ENCODE measurements at places on chromosomes 2 and 18. TPM values are rescaled to one million over a fixed set of nuclear protein-coding genes. Genes with fewer than 3 reads are reported as not detected.

Gene BOLL
- polyA plus RNA-seq = not detected

Gene GLB1L
- polyA plus RNA-seq = 20.6 TPM

Gene HOXD8
- 182 TPM for polyA plus RNA-seq

- no peak for DNase-seq
These were observed 360.4 kb upstream of the KCNH7 start for GRCh38 chr2:163198972-163199371.

- no peak for DNase-seq
These were observed 87.9 kb downstream of the MEIS1 start for GRCh38 chr2:66522611-66523376.

Gene REG3G
- polyA plus RNA-seq = not detected

Gene TUBB8B
- 0.39 TPM for polyA plus RNA-seq

DNA sequence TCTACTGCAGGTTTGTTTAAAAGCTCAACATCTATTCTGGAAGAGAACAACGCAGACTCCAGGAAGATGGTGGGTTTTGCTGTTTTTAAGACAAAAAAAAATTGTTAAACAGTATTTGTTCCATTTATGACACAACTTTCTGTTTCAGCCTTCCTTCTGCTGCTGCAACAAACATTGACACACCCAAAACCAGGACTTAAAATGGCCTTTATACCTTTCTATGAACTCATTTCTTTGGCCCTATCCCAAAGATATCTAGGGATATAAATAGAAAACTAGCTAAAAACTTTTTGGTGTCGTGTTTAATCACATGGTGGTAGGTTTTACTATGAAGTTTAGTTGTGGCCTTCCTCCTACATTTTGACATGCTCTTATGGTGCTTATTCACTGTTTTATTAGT, 964 bp upstream of the GALNT3 start:
- DNase-seq = no peak
